ENCODE measurements at places on chromosomes 1 and 21.
A peak's percentile ranks its signal among the peaks of the same experiment; 100 is the strongest.

- no peak for DNase-seq
Observed at GRCh38 chr1:194331758-194332157, 1145.3 kb upstream of the B3GALT2 start.

- DNase-seq, result no peak
Observed at GRCh38 chr1:17513131-17513530, 26.4 kb upstream of the ARHGEF10L start.

DNA sequence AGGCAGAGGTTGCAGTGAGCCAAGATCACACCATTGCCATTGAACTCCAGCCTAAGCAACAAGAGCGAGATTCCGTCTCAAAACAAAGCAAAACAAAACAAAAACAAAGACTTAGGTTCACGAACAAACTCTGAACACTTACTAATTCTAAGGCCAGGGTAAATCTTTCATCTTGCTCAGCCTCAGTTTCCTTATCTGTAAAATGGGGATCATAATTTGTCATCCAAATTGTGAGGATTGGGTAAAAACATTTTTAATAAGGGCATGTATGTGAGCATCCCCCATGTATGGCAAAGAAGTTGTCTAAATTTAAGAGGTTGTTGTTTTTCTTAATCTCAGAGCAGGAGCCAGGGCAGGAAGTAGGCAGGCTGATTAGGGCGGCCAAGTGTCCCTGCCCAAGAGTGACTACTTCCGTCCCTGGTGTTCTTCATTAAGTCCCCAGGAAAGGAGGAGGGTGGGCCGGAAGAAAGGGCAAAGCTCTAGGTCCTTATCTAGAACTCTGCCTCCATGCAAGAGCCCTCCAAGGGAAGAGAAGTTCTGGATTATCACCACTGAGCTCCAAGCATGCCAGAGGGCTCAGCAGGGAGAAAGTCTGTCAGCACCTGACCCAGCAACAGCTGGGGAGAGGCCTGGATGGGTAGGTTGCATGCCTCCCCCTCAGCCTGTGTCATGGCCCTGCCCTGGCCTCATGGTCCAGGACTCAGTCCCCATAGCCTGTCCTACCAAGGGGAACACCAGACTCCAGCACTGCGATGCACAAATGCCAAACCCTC, 49.9 kb upstream of the CLIC4 start:
- DNase-seq, result no peak

DNA sequence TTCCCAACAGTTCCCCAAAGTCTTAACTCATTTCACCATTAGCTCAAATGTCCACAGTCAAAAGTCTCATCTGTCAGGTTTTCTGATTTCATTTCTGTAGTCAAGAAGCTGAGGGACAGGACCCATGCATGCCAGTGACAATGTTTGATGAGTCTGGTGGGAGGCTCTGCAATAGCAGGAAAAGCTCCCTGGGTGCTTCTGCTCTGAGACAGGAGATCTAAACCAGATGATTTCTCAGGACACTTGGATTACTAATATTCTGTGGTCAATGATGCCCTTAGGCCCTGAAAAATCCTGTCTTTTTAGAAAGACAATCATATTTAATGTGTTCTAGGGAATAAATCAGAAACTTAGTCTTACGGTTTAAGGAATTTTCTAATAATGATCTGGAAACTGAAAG, 56.4 kb downstream of the PCBP3 start:
- no peak for DNase-seq

GRCh38 chr1:188096521-188096920, 1267.8 kb downstream of the PLA2G4A start:
- no peak for DNase-seq

DNA sequence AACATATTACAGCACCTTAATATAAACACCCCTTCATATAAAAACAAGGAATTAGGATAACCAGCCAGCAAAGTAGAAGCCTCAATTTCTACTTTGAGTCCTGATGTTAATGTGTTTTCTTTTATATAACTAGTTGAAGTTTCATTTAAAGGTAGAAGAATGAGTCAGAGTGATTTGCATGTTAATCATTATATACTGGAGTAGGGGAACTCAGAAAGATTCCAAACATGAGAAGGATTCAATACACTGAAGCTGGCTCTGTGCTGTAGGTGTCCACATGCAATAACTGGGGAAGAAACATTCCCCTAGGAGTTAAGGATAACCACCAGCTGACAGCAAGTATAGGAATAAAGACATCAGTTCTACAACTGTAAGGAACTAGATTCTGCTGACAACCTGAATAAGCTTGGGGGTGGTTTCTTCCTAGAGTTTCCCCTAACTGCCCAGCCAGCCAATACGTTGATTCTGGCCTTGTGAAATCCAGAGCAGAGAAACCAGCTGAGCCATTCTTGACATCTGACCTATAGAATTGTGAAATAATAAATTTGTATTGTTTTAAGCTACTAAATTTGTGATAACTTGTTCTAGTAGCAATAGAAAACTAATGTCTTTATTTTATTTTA, 33.4 kb upstream of the RNPC3 start:
- DNase-seq, result no peak

DNA sequence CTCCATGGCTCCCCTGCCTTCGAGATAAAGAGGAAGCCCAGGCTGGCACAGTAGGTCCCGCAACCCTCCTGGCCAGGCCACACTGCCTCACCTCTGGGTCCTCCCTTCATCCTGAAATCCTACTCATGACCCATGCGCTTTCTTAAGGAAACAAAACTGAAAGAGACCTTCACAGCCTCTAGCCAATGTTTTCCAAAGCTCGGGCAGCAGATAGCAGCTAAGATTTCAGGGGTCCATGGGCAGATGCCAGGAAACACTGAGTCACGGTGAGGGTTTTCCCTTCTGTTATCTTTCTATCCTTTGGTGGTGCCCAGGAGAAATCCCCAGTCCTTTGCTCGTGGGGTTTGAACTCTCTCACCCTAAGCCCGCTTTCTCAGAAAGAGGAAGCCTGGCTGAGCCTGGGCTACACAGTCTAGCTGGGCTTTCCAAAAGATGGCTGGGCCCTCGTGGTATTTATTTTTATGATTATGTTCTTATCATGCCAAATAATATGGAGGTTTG, 26.6 kb downstream of the TTC39A start:
- no peak for DNase-seq

DNA sequence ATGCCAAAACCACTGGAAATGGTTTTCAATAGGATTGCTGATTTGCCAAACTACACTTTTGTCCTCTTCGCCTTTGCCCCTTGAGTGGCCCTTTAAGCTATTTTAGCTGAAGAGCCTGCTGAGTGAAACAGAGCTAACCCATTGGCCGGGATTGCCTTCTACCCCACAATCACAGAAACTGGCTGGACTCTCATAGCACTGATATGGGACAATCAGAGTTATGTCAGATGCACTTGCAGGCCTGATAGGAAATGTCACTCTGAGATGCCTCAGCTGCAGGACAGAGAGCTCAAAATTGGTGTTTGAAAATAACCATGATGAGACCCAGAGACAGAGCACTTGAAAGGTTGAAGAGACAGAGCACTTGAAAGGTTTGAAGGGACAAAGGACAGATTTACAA, 354.4 kb downstream of the BRINP2 start:
- DNase-seq, result peak; percentile 61

- DNase-seq, result no peak
Observed at GRCh38 chr1:110201157-110201825, 8.8 kb upstream of the KCNC4 start.

GRCh38 chr1:186409091-186409490, 33.5 kb downstream of the ODR4 start:
- no peak for DNase-seq

- no peak for DNase-seq
Observed at GRCh38 chr21:43362321-43362791, 64.6 kb downstream of the SIK1 start.

DNA sequence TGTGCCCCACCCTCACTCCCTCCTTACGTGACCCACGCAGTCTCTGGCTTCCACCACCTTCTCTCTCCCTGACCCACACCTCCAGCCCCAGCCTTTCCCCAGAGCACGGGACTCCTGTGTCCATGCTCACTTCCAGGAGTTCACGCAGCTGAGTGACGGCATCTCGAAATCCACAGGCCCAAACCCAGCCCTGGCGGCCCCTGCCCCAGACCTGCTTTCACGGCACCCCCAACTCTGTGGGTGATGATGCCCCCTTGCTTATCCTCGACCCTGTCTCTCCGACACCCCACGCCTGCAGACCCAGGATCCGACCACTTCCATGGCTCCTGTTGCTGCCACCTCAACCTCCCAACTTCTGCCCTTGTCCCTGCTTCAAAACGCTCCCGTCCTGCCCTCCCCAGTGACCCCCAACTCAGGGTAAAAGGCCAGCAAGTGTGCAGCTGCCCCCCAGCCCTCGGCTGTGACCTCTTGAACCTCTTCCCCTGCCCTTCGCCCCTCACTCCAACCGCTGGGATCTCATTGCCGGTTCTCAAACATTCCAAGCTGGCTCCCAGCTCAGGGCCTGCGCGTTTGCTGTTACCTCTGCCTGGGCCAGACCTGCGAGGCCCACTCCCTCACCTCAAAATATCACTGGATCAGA, 30.4 kb upstream of the LAPTM5 start:
- DNase-seq, result no peak

- peak; percentile 57 for DNase-seq
Observed at GRCh38 chr1:40648928-40649591, 16.4 kb downstream of the RIMS3 start.

DNA sequence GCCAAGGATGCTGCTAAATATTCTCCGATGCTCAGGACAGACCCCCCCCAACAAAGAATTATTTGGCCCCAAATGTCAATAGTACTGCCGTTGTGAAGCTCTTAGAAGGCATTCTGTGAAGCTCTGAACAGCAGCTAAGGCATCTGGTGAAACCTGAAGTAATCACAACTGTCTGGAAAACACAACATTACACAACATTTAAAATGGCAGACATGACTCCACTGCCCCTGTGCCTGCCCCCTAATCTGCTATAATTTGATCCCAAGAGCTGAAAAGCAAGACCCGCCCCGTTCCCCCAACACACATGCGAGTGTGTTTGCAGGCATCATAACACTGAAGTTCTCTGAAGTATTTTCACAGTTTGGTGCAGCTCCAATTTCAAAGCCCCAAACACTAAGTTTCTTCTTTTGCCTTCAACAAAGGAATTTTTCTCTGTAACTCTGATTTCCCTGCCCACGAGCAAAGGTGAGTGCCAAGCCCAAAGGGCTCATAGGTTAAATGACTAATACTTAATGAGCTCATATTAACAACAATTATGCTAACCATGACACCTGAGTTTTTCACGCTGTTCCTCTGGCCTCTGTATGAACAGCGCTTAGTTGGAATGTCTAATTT, 129.2 kb downstream of the CLIC6 start:
- DNase-seq, result no peak

GRCh38 chr1:179447489-179447888, 81.7 kb downstream of the AXDND1 start:
- DNase-seq, result no peak

DNA sequence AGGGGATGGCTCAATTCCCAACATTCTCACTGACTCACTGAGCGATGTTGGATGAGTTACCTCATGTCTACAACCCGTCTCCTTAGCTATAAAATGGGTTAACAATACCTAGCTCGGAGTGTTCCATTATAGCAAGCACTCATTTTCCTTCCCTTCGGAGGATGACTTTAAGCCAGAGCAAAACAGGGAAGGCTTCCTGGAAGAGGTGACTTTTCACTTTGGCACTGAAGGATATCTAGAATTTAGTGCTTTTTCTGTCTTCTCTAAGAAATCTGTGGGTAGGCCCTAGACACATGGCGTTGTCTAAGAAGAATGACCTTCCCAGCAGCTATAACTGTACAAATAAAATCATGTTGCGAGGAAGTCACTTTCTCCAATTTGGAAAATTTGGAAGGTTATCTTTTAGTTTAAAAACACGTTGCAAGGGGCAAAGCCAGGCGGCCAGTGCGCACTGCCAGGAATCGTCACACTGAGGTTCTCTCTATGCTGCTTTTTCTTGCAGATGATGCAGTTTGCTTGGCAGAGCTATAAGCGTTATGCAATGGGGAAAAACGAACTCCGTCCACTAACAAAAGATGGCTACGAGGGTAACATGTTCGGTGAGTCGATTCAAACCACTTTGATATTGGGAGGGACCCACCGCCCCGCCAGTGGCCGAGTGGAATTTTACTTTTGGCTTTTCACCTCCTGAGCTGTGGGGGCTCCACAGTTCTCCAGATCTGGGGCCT, 69.5 kb downstream of the MAN1C1 start:
- no peak for DNase-seq

GRCh38 chr1:87132284-87132870, 196.3 kb upstream of the LMO4 start:
- no peak for DNase-seq

DNA sequence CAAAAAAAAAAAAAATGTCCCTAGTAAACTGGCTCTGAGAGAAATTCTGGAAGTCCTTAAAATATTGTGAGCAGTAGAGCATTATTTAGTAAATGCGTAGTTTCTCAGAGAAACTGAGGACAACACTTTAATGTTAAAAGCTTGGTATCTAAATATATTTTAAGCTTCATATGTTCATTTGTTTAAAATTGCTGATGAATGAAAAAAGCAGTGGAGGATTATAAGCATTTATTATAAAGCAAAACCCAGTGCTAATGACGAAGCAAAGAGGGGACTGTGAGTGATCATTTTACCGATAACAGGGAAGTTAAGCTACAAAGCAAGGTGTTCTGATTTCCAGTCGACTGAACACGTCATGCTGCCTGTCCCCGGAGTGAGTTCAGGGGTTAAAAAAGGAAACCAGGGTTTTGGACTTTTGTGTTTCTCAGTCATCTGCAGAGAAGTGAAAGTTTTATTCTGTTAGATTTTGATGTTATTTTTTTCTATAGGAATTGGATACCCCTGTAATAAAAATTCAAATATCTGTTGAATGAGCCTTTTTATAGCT, 64.5 kb upstream of the SCCPDH start:
- no peak for DNase-seq

DNA sequence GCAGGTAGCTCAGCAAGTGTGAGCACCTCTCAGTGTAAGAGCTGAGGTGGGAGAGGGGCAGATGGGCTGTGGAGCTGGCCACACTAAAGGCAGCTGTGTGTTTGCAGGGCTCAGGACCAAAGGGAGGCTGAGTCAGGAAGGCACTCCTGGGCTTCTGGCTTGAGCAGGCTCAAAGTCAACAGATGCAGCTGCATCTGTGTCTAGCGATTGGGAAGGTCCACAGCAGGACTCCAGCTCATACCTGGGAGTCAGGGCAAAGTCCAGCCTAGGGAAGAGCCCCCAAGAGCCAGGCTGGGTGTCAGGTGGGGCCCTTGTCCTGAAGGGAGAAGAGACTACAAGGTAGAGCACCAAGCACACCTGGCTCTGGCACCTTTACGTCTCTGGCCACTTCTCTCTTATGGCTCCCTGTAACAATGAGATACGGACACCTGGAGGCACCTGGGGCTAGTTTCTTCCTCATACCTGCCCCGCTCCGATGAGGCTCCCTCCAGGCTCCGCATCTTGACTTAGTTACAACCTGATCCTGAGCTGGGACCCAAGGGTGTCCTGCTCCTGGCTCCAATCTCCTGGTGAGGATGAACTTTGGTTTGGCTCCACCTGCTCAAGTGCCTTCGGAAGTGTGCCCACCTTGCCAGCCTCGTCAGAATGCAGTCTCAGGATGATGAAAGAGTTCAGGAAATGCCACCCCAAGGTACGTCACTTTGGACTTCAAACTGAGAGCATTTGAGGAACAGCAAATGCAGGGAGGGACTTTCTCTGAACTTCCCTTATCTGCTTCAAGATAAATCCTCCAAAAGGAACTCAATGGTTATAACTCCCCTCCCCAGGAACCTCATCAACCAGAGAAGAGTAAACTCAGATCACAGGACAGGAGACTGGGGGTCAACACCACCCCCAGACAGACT, 21.5 kb upstream of the SLC2A1 start:
- DNase-seq, result no peak

- no peak for DNase-seq
Observed at GRCh38 chr1:25530186-25531081, 13.0 kb upstream of the LDLRAP1 start.
